CD4-positive, alpha-beta T cell treated with Interleukin-6 for 4 hours (primary cell): ENCODE measurements at places on chromosomes 6 and 20.

- peak; percentile 85 for DNase-seq
These were observed 1.3 kb downstream of the MAPK14 start for GRCh38 chr6:36028877-36029324.

- DNase-seq, result no peak
These were observed 23.6 kb downstream of the NEDD9 start for GRCh38 chr6:11208854-11209253.

DNA sequence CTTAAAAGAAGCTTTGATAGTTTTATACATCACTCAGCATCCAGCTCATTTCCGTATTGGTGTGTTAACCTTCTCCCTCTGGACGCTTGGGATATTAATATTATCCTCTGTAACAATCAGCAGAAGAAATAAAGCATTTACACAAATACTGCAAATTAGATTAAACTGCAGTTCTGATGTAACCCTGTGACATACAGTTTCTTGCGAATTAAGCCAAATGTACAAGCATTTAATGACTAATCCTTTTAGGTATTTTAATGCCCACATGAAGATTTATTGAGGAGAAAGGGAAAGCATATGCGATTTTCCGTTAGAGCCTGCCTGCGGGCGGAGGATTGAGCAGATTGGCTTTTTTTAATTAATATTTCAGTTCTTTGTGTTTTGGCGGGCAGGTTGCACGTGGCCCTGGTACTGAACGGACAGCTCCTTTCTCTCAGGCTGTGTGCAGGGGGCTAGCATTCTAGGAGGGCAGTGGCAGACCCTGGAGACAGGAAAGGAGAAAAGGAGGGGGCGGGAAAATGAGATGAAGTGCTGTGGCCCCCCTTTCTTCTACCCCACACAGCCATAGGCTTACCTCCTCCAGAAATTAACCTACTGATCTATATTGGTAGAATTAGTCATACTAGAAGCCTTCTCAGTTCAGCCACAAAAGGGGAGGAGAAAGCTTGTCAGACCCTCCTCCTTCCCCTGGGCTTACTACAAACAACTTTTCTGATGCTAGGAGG, 14.1 kb upstream of the TFAP2D start:
- no peak for DNase-seq

DNA sequence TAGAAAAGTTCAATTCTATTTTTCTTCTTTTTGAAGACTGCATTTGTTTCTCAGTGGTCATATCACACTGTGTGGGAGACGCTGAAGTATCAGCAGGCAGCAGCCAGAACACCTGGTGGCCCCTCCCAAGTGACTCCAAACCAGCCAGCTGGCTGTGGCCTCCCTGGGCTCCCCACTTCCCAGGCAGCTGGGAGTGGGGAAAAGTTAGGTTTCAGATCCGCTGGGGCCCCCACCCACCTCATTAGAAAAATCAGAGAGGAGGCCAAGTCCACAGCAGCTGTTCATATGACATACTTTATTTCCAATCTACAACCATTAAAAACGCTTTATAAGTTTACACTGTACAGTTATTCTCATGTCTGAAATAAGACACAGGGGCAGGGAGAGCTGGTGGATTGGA, 3.6 kb upstream of the DSN1 start:
- DNase-seq, result no peak

- DNase-seq, result no peak
These were observed 2.8 kb downstream of the EYA2 start for GRCh38 chr20:46897328-46897880.

- DNase-seq, result no peak
These were observed 233.9 kb upstream of the ZNF217 start for GRCh38 chr20:53827292-53828087.

GRCh38 chr6:55040102-55040848, 134.0 kb upstream of the HCRTR2 start:
- no peak for DNase-seq

GRCh38 chr20:63574156-63574828, at the start of gene HELZ2:
TSS of gene HELZ2 (minus strand) at chr20:63574239. CDS start at chr20:63572385, 1,854 bp downstream.
- peak; percentile 88 for DNase-seq

DNA sequence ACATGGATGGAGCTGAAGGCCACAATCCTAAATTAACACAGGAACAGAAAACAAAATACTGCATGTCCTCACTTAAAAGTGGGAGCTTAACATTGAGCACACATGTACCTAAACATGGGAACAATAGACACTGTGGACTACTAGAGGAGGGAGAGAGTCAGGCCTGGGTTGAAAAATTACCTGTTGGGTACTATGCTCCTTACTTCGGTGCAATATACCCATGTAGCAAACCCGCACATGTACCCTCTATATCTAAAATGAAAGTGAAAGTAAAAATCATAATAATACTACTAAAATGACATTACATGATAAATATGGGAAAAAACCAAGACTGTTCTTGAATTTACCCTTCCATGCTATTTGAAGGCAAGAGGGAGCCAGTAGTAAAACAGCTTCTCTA, 1273.8 kb upstream of the ADGRB3 start:
- no peak for DNase-seq

- DNase-seq, result no peak
These were observed 26.4 kb upstream of the ZMYND8 start for GRCh38 chr20:47382746-47383415.
